ENCODE measurements at places on chromosomes 12 and 14.

- no peak for DNase-seq
Measured at GRCh38 chr14:102913341-102914211, 8.9 kb upstream of the AMN start.

GRCh38 chr14:31712244-31713127 is 151.3 kb downstream of the NUBPL start:
- DNase-seq = no peak

DNA sequence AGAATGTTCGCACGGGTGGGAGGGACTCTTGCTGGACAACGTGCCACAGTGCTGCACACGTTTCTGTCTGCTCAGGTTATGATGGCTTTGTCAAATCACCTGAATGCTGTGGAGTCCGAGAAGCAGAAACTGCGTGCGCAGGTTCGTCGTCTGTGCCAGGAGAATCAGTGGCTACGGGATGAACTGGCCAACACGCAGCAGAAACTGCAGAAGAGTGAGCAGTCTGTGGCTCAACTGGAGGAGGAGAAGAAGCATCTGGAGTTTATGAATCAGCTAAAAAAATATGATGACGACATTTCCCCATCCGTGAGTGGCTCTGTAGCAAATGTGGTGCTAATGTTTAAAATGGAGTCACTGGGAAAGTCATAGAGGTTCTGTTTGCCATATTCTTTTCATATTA is 28.5 kb downstream of the KLC1 start:
- no peak for DNase-seq

GRCh38 chr14:23639048-23639890 is 3.1 kb downstream of the DHRS2 start:
- DNase-seq = no peak

DNA sequence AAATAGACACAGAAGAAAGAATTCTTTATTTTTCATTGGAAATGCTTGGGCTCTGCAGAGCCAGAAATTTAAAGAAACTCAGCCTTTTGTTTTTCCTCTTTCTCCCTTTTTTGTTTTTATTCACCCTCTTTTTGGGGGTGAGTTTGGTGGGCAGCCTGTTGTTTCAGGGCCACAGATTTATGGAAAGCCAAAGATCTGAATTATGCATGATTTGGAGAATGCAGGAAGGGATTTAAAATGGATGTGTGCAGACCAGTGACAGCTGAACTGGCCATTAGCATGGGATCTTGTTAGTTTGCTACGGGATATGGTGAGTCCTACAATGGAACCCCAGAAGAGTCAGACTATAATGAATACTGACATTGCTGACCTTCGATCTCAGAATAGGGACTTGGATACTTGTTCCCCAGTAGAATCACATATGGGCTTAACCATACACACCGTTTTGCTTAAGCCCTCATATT is 7.7 kb upstream of the ATXN2 start:
- DNase-seq = no peak

DNA sequence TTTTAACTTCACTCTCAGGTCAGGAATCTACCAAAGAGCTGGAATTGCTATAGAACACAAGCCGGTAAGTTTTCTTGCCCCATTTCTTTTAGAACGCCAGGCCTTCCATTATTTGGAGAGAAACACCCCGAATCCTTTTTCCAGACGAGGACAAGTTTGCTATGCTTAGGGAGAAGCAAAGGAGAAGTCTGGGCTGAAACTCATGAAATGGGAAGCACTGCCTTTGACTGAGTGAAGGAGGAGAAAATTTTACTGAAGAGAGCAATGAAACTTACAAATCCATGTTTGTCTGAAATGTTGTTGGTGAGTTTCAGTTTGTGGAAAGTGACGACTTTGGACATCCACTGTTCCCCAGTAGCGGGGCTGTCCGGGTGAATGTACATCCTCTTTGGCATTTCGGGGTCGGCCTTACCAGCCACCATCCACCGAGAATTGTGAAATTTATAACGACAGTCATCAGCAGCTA is 3.3 kb downstream of the TBX3 start:
- no peak for DNase-seq

DNA sequence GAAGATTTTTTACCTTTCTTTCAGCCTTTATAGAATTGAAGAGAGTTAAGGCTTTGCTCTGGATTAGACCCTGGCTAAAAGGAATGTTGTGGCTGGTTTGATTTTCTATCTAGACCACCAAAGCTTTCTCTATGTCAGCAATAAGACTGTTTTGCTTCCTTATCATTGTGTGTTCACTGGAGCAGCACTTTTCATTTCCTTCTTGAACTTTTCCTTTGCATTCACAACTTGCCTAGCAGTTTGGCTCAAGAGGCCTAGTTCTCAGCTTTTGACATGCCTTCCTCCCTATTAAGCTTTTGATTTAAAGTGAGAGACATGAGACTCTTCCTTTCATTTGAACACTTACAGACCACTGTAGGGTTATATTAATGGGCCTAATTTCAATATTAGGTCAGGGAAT is 64.1 kb upstream of the USP15 start:
- DNase-seq = no peak

DNA sequence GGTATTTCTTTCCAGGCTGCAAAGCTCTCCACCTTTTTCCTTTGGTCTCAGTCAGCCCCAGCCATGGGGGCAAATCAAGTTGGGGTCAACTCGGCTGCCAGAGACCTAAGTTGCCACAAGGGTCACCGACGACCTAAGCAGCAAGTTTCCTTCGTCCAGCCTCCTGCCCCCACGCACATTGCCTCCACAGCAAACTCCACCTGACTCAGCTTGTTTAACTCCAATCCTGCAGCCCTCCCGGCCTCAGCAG is 767 bp upstream of the KCNMB4 start:
- DNase-seq = no peak

DNA sequence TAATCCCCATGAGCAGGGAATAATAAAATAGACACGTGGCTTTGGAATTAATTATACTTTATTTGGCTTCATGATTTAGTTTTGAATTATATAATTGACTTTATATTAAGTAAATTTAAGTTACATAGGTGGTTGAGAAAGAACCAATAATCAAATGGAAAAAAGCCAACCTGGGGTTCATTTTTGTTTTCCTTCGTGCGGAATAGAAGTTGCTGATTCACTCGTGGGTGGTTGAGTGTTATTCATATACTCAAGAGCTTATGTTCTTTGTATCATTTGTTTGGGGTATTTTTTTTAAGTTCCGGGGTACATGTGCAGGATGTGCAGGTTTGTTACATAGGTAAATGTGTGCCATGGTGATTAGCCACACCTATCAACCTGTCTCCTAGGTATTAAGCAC is 58.0 kb downstream of the ZNF664 start:
- no peak for DNase-seq

- no peak for DNase-seq
Measured at GRCh38 chr12:107319533-107320032, 226.2 kb upstream of the CRY1 start.

- no peak for DNase-seq
Measured at GRCh38 chr12:93178154-93178878, 199.4 kb upstream of the NUDT4 start.

GRCh38 chr12:125110641-125111360 is 45.6 kb downstream of the AACS start:
- DNase-seq = no peak

- no peak for DNase-seq
Measured at GRCh38 chr12:57085999-57086492, 2.9 kb upstream of the NAB2 start.

DNA sequence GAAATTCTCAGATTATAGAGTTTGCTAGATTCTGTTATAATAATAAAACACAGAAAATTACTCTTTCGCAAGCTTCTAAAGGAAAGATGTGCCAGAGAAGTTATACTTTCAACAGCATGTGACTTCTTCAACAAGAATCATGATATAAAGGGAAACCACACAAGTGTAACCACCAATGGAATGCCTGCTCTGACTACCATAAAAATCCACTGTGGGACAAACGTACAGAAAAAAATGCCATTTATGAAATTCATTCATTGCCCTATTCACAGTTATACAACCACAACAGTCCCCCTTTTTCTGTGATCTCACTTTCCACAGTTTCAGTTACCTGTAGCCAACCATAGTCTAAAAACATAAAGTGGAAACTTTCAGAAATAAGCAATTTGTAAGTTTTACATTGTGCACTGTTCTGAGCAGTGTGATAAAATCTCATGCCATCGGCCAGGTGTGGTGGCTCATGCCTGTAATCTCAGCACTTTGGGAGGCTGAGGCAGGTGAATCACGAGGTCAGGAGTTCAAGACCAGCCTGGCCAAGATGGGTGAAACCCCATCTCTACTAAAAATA is 3.2 kb downstream of the CATSPERB start:
- no peak for DNase-seq

DNA sequence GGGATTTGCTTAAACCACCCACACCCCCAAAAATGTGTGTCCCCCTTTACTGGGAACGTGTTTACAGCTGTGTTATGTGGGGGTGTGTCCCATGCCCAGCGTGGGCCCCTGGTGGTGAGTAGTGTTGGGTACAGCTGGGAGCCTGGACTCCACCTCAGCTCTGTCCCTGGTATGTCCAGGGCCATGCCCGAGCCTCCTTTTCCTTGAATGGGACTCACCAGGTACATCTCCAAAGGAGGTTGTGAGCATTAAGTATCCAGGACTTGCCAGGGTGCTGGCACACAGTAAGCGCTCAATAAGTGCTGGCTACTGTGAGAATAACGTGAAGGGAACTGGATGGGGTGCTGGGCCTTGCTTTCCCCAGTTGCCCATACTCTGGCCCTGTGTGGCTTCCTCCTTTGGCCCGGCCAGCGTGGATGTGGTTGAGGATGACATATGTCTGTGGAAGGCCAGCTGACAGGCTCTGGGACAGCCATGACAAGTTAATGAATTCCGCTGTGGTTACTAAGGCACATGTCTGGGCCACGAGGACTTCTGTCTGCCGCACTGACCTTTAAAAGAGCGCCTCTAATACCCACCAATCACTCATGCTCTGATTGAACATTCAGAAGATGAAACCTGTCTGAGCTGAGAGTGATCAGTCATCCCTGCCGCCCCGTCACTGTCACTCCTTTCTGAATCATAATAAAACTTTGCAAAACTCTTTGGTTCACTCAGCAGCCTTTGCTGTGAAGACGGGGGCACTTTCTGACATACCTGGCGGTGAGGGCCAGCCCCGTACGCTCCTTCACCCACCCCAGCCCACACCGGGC is 74.7 kb downstream of the DIO3 start:
- no peak for DNase-seq
